ENCODE measurements at places on chromosomes 16 and 17. TPM values are rescaled to one million over a fixed set of nuclear protein-coding genes. Genes with fewer than 3 reads are reported as not detected.

PLK1 gene
- total RNA-seq, result 79.5 TPM

SLFN14 gene
- total RNA-seq, result not detected

RPGRIP1L gene
- 4.9 TPM for total RNA-seq

ADAD2 gene
- total RNA-seq, result 0.43 TPM

ICAM2 gene
- total RNA-seq, result 49.9 TPM

MSL1 gene
- total RNA-seq, result 121 TPM

SLC6A2 gene
- total RNA-seq, result not detected

ASGR2 gene
- not detected for total RNA-seq

GRCh38 chr17:75846692-75847613 is 2.7 kb upstream of the UNC13D start:
- peak overlapping the region; percentile 70 for H3K27ac ChIP-seq
- peaks cover 18% of the 10 kb centered on the region for H3K4me1 ChIP-seq
- no peak for DNase-seq
- peaks cover 11% of the 10 kb centered on the region for H3K36me3 ChIP-seq
- H3K4me3 ChIP-seq, result no peak overlapping the region

GRCh38 chr16:88358023-88358420 is 24.7 kb upstream of the ZNF469 start:
- DNase-seq, result no peak
- H3K4me3 ChIP-seq, result no peak overlapping the region
- H3K36me3 ChIP-seq, result no peaks in the 10 kb centered on the region

DNA sequence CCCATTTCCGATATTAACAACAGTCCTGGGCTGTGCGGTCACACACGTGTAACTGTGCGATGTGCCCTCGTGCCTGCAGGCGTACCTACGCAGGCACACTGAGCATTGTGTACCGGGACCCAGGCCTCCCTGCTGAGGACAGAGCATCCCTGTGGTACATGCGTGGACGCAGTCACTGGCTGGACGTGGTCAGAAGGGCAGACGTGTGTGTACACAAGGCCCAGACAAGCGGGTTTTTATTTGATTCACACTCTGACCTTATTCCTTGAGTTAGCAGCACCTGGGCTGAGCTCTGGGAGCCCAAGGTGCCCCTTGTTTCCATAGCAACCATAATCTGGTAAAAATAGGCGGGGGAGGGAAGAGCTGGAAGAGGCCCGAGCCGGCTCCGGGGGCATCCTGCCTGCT is 19.5 kb downstream of the RAP1GAP2 start:
- H3K27me3 ChIP-seq, result peaks cover 48% of the 10 kb centered on the region
- DNase-seq, result no peak
- H3K4me3 ChIP-seq, result peak overlapping the region; percentile 27
- no peak overlapping the region for H3K27ac ChIP-seq

GRCh38 chr17:72005332-72006163 is 115.3 kb upstream of the SOX9 start:
- H3K27me3 ChIP-seq, result no peaks in the 10 kb centered on the region
- H3K27ac ChIP-seq, result peak overlapping the region; percentile 41
- H3K4me3 ChIP-seq, result peak overlapping the region; percentile 19
- no peak for DNase-seq
- H3K4me1 ChIP-seq, result no peaks in the 10 kb centered on the region
- no peaks in the 10 kb centered on the region for H3K36me3 ChIP-seq

DNA sequence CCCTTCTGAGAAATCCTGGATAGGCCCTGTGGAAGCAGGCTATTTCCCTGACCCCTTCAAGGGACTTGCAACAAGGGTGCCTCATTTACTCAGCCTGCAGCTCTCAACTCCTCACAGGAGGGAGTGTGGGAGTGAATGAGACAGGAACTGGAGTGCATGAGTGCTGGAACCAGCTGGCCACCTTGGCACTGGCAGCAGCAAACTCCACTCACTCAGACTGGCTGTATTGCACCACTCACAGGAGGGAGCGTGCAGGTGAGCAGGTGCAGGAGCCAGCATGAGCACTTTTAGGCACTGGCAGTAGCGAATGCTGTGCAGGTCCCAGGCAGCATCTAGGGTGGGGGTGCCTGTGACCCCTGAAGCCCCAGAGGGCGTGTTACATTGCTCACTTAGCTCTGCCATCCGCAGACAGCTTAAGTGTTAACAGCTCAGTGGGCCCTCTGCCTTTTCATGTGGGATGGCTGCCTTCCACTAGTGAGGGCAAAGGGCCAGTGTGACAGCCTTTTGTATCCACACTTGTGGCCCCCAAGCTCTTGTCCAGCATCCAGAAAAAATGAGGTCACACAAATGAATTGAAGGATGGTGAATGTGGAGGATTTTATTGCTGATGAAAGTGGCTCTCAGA is 11.0 kb upstream of the ZNHIT3 start:
- no peaks in the 10 kb centered on the region for H3K36me3 ChIP-seq
- H3K27ac ChIP-seq, result no peak overlapping the region
- peaks cover 44% of the 10 kb centered on the region for H3K27me3 ChIP-seq
- DNase-seq, result no peak
- H3K4me1 ChIP-seq, result no peaks in the 10 kb centered on the region
- no peak overlapping the region for H3K4me3 ChIP-seq

- no peak for DNase-seq
- peaks cover 5% of the 10 kb centered on the region for H3K4me1 ChIP-seq
- H3K36me3 ChIP-seq, result no peaks in the 10 kb centered on the region
Measured at GRCh38 chr17:72984145-72984925, 108.2 kb downstream of the SLC39A11 start.

- DNase-seq, result no peak
- no peaks in the 10 kb centered on the region for H3K27me3 ChIP-seq
- H3K36me3 ChIP-seq, result no peaks in the 10 kb centered on the region
- H3K27ac ChIP-seq, result no peak overlapping the region
- no peak overlapping the region for H3K4me3 ChIP-seq
Measured at GRCh38 chr17:11340803-11341202, 99.8 kb downstream of the SHISA6 start.

DNA sequence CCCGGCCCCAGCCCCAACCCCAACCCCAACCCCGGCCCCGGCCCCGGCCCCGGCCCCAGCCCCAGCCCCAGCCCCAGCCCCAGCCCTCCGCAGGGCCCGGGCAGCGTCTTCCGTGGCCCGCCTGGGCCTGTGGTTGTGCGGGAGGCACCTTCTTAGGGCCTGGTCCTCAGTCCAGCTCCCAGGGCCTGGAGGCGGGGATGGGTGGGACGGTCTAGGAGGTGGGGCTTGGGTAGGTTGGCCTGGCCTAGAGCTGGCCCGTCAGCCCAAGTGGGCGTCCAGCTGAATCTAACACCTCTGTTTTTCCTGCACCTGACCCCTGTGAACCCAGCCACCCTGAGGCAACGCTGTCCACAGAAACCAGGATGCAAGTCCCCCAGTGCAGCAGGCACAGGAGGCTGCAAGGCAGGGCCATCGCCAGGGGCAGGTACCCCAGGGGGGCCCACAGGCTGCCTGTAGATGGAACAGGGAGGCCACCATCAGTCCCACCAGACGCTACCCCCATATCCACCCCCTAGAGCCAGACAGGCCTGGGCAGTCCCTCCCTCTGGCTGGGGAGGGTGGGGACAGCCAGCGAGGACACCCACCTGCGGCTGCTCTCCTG is 8.8 kb downstream of the MSLN start:
- no peaks in the 10 kb centered on the region for H3K27me3 ChIP-seq
- DNase-seq, result no peak
- H3K36me3 ChIP-seq, result no peaks in the 10 kb centered on the region

DNA sequence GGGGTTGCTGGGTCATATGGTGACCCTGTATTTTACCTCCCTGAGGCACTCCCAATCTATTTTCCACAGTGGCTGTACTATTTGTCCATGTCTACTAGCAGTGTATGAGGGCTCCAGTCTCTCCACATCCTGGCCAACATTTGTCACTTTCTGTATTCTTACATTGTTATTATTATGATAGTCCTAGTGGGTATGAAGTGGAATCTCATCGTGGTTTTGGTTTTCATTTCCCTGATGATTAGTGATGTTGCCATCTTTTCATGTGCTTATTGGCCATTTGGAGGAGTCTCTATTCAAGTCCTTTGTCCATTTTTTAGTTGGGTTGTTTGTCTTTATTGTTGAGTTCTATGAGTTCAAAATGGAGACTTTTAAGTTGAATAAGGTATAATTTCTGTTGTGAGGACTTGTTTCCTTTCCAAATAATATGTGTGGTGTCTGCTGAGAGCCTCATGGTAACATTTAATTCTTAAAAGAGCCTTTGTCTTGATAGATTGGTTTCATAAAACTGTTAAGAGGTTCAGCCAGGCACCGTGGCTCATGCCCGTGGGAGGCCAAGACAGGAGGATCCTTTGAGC is 108.2 kb downstream of the RPTOR start:
- peak overlapping the region; percentile 40 for H3K27ac ChIP-seq
- H3K27me3 ChIP-seq, result no peaks in the 10 kb centered on the region
- peaks cover 60% of the 10 kb centered on the region for H3K4me1 ChIP-seq
- no peak overlapping the region for H3K4me3 ChIP-seq
- no peak for DNase-seq

DNA sequence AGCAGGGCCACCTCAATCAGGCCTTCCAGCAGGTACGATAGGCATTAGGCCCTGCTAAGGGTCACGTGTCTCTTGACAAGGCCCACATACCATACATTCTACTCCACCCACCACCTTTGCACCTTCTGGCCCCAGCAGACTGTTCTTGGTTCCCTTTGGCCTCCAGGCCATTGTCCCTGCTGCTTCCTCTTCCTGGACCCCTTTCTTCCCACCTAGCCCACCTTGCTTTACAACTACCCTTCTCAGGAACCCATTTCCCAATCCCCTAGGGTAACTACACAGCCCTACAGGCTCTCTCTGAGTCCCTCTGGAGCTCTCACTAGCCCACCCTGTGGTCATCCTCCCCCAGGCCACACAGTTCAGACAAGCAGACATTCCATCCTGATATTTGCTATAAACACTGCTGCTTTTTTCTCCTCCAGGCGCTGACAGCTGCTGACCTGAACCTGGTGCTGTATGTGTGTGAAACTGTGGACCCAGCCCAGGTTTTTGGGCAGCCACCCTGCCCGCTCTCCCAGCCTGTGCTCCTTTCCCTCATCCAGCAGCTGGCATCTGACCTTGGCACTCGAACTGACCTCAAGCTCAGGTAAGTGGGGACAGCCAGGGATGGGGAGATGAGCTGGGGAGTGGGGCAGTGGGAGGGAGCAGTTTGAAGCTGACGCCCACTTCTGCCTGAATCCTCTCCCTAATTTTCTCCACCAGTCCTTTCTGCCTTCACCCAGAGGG is 1.4 kb upstream of the NRN1L start:
- peaks cover 5% of the 10 kb centered on the region for H3K4me1 ChIP-seq
- H3K27ac ChIP-seq, result no peak overlapping the region
- no peak overlapping the region for H3K4me3 ChIP-seq
- no peaks in the 10 kb centered on the region for H3K27me3 ChIP-seq

DNA sequence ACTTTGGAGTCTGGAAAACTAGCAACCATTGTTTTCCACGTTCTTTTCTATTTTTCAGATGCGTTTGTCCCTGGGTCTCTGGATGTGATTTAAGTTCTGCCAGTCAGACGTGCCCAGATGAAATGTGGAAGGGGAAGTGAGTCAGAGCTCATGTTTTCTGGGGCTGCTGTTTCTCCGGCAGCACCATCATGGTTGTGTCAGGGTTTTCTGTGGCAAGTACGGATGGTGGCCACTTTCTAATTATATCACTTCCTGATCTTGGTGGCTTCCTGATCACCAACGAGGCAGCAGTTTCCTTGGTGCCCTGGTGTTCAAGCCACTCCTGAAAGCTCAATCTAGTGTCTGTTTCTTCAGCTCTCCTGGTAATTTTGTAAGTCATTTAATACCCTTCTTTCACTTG is 31.4 kb upstream of the PMFBP1 start:
- peaks cover 26% of the 10 kb centered on the region for H3K4me1 ChIP-seq
- DNase-seq, result peak; percentile 44
- H3K36me3 ChIP-seq, result no peaks in the 10 kb centered on the region
- H3K4me3 ChIP-seq, result peak overlapping the region; percentile 60
- H3K27me3 ChIP-seq, result peaks cover 35% of the 10 kb centered on the region

DNA sequence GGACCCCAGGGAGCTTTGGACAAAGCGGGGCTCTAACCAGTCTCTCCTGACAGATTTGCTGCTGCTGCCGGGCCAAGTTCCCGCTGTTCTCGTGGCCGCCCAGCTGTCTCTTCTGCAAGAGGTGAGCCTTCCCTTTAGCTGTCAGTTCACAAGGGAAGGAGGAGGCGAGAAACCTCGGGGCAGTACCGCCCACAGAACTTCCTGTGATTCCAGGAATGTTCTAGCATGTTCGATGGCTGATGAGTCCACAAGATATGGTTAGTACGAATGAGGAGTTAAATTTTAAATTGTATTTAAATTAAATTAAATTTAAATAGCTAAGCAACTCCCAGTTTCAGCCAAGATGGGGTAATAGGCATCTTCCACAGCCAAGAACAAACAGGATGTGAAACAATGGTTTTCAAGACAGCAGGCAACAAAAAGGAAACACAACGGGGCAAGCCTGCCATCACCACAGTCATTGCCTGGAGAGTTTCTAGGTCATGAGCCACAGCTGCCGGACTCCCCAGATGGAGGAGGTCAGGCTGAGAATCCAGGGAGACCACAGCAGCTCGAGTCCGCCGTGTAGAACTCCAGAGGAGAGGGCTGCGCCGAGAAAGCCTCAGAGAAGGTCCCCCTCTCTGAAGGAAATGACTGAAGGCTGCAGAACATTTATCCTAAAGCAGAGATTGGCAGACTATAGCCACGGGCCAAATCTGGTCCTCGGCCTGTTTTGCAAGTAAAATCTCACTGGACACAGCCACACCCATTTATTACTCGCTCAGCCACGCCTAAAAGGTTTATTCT is 9.5 kb upstream of the TCF25 start:
- no peaks in the 10 kb centered on the region for H3K27me3 ChIP-seq
- H3K4me3 ChIP-seq, result peak overlapping the region; percentile 60
- peak overlapping the region; percentile 43 for H3K27ac ChIP-seq
- DNase-seq, result peak; percentile 25
- H3K4me1 ChIP-seq, result peaks cover 27% of the 10 kb centered on the region

GRCh38 chr16:64808474-64808873 is 313.4 kb downstream of the CDH11 start:
- H3K27me3 ChIP-seq, result no peaks in the 10 kb centered on the region
- no peak for DNase-seq
- H3K27ac ChIP-seq, result no peak overlapping the region

DNA sequence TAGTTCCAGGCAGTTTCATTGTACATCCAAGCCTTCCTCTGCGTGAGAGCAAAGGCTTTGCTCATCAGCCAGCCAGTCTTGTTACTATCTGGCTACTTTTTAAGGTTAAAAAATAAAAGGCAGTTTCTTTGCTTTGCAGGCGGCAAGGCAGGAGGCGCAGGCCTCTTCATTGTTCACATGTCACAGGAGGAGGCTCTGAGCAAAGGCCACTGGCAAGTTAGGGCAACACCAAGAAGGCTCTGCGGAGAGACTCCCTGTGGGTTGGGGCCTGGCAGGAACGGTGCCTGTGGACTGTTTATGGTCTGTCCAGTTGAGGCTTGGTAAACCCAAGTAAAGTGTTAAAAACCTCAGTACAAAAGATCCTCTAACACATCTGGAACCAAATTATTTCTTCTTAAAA is 3.9 kb upstream of the NT5C start:
- peaks cover 5% of the 10 kb centered on the region for H3K36me3 ChIP-seq
- H3K4me1 ChIP-seq, result peaks cover 17% of the 10 kb centered on the region
- DNase-seq, result no peak
- no peaks in the 10 kb centered on the region for H3K27me3 ChIP-seq

- H3K4me3 ChIP-seq, result peak overlapping the region; percentile 76
- no peak overlapping the region for H3K27ac ChIP-seq
- H3K36me3 ChIP-seq, result no peaks in the 10 kb centered on the region
- peaks cover 29% of the 10 kb centered on the region for H3K4me1 ChIP-seq
- peaks cover 63% of the 10 kb centered on the region for H3K27me3 ChIP-seq
Measured at GRCh38 chr16:56193951-56194726, 2.9 kb downstream of the GNAO1 start.
